Kidney glomerular epithelial cell (primary cell): ENCODE measurements at places on chromosomes 3 and 15.

DNA sequence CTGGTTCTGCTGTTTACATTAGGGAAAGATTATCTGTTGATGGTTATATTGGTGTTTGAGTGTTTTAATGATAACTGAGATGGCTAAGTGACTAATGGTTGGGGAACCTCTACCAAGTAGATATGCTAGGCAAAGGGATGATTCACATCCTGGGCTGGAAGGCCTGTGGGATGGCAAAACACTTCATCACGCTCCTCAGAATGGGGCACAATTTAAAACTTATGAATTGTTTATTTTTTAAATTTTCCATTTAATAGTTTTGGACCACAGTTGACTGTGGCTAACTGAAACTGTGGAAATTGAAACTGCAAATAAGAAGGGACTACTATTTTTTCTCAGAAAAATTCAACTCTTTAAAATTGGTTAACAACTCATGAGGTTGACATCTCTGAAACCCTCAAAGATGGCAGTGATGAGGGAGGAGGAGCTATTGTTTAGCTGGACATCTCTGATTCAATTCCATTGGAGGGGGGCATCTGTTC, 100.5 kb upstream of the ZBED2 start:
- peak; percentile 78 for DNase-seq

- DNase-seq, result no peak
Measured at GRCh38 chr3:90095811-90096210, 988.4 kb downstream of the EPHA3 start.

DNA sequence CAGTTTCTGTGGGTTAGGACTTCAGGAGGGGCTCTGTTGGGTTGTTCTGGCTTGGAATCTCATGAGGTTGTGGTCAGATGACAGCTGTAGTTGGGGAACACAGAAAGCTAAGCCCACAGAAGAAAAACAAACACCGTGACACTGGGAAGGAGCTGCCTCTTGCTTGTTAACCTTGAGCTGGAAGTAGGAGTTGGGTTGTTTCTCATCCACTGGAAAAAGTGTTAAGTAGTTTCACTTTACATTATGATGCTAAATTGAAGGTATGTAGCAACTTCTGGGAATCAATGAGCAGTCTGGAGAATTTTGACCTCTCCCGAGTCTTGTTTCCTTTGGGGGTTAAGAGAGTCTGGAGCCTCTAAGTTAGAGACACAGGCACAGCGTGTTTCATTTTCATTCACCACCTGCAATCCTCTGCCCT, 20.4 kb downstream of the HACD3 start:
- DNase-seq, result peak; percentile 15

DNA sequence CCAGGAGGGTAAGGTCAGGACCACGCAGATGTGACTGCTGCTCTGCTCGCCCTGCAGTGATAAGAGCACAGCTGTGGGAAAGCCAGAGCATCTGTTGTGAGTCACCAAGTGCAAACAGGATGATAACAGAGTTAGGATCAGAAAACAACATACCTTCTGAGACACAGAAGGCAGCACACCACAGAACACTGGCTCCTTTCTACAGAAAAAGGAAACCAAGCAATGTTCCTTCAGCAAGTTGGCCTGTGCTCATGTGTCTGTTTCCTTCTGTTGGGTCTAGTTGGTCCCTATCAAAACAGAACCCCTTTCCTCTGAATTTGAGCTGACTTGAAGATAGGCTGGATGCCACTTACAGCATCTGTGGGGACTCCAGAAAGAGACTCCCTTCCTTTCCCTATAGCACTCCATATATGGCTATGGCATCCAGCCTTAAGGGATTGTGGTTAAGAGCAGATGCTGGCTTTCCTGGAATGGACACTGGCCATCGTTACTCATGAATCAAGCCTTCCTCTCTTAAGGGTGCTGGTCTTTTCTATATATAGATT, 440.7 kb upstream of the THBS1 start:
- DNase-seq, result no peak

DNA sequence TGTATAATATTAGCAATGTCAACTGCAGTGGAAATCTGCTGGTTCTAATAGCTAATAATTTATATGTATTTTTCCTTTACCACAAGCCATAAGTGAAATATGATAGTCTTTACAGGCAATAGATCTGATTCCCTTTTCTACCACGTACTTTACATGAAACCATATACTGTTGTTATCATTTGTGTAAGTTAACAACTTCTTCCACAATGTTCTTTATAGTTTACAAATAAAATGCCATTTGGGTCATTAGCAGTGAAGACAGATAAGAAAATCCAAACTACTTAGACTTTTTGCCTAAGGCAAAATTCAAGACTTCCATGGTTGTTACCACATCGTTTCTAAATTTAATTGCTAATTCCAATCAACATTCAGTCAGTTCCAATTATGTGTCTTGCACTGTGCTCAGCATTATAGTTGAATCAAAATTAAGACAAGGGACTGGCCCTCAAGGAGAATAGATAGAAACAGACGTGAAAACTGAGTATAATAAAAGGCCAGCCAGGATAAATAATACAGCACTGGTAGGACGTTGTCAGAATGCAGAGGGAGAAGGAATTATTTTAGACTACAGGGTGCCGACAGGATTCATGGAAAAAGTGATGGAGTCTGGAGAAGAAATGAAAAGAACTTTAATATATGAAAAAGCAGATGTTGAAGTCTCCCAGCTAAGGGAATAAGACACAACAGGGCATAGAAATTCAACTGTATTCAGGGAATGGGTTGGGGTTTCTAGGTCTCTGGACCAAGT, 249.8 kb downstream of the ALCAM start:
- no peak for DNase-seq

- DNase-seq, result no peak
Measured at GRCh38 chr3:146594843-146595482, 10.2 kb downstream of the PLSCR5 start.
